ENCODE measurements at places on chromosomes 13 and 19.

DNA sequence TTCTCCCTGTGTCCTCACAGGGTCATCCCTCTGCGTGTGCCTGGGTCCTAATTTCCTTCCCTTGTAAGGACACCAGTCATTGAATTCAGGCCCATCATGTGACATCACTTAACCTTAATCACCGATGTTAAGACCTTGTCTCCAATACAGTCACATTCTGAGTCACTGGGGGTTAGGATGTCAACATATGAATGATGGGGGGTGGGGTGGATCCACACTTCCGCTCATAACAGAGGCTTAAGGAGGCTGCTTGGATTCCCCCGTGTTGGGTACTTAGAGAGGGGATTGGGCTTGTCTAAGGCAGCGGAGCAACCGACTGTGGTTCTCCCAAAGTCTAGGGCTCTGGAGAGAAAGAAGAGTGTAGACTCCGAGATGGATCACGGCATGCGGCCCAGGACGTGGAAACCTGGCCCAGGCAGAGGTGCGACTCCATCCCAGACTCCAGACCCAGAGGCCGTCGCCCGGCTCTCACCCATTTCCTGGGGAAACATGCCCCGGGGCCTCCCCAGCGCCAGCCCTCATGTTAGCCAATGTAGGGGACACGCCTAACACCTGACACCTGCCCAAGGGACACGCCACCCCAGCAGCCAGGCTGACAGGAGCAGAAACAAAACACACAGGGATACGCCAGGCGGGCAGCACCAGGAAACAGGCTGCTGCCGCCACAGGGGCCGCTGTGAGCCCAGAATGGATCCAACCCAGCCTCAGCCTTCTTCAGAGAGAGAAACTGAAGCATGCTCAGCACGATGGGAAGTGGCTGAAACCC lies 17.1 kb upstream of the IGLON5 start:
- no peak for DNase-seq

- DNase-seq = no peak
Observed at GRCh38 chr13:81781471-81781870, 1440.5 kb upstream of the SPRY2 start.

DNA sequence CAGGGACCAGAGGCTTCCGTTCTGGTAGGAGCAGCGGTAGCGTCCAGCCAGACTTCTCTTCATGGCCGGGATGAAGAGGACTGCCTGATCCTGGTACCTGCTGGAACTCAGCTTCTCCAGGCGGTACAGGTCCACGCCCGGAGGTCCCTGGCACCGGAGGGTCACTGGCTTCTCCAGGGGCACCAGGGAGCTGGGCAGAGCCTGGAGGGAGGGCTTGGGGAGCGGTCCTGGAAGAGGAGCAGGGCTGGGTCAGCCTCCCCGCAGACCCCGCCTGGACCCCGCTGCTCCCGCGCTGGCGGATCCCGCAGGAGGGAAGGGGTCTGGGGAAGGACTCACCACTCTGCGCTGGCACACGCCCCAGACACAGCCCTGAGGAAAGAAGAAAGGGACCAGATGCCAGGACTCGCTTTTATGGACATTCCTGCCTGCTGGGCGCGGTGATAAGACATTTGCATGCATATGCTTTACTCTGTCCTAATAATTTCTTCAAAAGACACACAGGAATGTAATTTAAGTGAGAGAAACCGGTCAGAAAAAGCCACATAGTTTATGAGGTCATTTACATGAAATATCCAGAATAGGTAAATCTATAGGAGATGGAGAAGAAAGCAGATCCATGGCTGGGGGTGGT lies 5.8 kb downstream of the GP6 start:
- DNase-seq = no peak

GRCh38 chr13:107395927-107396662 lies 819.2 kb downstream of the LIG4 start:
- DNase-seq = no peak

DNA sequence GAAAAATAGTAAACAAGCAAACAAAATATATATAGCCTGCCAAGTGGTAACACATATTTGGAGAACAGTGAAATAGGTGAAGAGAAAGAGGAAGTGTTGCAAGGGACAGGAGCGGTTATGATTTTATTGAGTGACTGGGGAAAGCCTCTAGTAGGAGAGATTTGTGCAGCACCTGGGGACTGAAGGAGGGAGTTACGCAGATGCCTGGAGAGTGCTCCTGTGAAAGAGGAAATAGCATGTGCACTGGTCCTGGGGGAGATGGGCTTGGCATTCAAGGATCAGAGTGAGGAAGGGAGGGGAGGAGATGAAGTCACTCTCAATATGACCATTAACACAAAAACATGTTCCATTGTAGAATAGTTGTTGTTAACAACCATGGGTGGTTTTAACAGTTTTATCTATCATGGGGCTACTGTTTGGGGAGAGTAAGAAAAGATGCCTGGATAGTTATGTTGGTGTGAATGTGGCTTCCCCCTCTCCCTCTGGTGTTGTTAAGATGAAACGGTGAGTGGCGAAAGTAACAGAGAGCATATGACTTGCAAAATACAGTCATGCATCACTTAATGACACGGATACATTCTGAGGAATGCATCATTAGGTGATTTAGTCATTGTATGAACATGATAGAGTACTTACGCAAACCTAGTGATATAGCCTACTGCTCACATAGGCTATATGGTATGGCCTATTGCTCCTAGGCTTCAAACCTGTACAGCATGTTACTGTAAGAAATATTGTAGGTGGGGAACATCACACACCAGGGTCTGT lies 251.7 kb upstream of the ARGLU1 start:
- DNase-seq = no peak

- no peak for DNase-seq
Observed at GRCh38 chr13:20685092-20685491, 18.4 kb upstream of the IL17D start.

- no peak for DNase-seq
Observed at GRCh38 chr19:39745643-39746042, 7.8 kb upstream of the CLC start.

- DNase-seq = no peak
Observed at GRCh38 chr13:23558675-23559536, 11.3 kb upstream of the TNFRSF19 start.

DNA sequence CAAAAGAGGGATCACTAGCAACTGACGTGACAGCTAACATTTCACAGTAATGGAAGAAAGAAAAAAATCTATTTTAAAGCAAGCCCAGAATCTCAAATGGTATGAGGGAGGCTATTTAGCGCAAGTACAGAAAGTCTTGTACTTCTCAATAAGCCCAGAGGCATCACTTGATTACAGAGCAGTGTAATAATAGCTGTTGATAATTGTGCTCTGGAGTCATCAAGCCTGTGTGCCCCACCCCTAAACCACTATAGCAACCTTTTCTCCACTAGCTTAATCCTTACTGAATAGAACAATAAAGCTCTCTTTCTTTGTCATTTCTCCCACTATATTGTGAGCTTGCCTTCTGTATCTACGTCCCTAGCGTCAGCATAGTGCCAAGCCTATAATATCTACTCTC lies 56.6 kb downstream of the FREM2 start:
- DNase-seq = no peak

- DNase-seq = no peak
Observed at GRCh38 chr19:19418555-19419260, 13.2 kb downstream of the GATAD2A start.

- DNase-seq = no peak
Observed at GRCh38 chr19:45911291-45911690, 3.3 kb downstream of the NANOS2 start.

DNA sequence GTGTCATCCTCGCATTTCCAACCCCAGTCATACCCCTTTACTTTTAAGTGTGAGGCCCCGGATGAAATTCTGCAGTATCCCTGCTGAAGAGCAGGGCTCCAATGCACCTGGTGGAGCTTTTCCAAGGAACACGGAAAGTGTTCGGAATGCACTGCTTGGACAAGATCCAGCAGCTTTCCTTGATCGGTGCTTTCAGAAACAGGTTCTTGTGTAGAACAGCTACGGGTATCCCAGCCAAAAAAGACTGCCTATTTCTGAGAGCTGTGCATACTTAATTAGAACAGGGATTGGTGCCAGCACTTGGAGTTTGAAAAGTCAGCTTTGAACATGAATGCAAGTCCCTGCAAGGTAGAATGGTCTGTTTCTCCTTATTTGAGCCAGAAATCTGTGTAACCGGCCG lies 87.2 kb upstream of the C1QTNF9B start:
- DNase-seq = no peak

DNA sequence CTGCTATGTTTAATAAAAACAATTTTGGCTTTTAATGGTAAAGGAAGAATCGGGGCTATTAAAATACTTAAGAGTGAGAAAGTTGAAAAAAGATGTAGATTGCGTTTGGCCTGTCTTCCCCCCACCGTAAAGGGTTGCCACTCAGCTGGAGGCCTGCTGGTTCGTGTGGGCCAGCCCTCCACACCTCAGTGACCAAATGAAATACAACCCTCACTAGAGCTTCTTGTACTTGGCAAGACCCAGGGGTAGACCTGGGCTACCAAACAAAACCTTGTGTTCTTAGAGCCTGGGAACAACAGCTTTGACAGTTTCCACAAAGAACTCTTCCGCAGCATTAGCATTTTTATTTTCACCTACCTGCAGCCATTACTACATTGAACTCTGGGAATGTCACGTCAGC lies 152.8 kb upstream of the PABPC3 start:
- no peak for DNase-seq

GRCh38 chr13:30138511-30138910 lies 168.8 kb downstream of the KATNAL1 start:
- DNase-seq = no peak

- no peak for DNase-seq
Observed at GRCh38 chr13:66534561-66534960, 695.6 kb downstream of the PCDH9 start.

DNA sequence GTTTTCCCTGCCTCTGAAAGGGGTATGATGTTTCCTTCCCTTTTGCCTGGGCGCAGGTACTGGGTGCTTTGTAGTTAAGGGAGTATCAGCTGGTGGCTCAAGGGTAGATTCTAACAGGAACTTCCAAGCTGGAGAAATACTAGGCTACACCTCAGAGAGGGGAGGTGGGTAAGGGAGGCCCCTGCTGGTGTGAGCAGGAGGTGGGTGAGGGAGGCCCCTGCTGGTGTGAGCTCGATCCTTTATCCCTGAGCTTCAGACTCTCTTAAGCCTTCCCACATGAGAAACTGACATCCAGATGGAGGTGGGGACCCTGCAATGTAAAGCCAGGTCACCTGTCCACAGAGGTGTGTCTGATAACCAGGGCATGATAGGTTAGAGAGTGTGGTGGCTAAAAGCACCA lies 32.1 kb downstream of the CYP2B6 start:
- DNase-seq = no peak

DNA sequence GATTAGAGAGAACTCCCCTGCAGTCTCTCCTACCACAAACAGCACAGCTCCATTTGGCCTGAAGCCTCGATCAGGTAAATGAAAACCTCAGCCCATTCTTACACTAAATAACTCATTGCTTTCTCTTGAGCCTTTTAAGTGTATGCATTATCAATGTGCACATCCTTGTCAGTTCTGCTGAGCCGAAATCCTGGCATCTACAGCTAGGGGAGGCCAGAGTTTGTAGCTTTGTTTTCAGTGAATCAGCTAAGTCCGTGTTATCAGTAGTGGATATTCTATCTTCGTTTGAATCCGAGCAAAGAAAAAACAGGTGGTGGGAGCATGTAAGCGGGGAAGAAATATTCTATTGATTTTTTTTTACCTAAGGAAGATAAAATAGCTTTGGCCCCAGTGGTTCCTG lies 84.4 kb downstream of the ESD start:
- no peak for DNase-seq

GRCh38 chr19:55543567-55543966 lies 1.8 kb downstream of the SBK3 start:
- DNase-seq = no peak

DNA sequence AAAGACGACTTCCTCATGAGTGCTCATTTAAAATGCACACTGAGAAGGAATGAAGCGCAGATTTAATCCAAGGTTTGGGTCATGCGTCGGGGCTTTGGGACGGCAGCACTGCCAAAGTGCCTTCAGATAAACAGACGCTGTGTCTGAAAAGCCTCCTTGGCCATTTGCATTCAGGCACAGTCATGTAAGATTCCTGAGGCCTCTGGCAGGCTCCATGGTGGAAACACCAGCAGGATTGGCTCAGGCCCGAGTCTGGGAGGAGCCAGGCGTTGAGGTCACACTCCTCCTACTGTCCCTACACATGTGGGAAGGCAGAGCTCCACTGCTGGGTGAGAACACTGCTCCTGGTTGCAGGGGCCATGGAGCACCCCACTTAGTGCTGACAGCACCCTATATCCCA lies 113.3 kb upstream of the KL start:
- DNase-seq = no peak

GRCh38 chr19:53958823-53959757 lies 3.6 kb upstream of the CACNG8 start:
- no peak for DNase-seq

- no peak for DNase-seq
Observed at GRCh38 chr19:39127812-39128515, 2.4 kb downstream of the PAK4 start.

- no peak for DNase-seq
Observed at GRCh38 chr13:50682002-50682401, 161.5 kb downstream of the DLEU7 start.

GRCh38 chr13:89307278-89307677 lies 1636.1 kb downstream of the SLITRK5 start:
- DNase-seq = no peak

GRCh38 chr13:96179309-96179708 lies 89.4 kb downstream of the HS6ST3 start:
- no peak for DNase-seq

DNA sequence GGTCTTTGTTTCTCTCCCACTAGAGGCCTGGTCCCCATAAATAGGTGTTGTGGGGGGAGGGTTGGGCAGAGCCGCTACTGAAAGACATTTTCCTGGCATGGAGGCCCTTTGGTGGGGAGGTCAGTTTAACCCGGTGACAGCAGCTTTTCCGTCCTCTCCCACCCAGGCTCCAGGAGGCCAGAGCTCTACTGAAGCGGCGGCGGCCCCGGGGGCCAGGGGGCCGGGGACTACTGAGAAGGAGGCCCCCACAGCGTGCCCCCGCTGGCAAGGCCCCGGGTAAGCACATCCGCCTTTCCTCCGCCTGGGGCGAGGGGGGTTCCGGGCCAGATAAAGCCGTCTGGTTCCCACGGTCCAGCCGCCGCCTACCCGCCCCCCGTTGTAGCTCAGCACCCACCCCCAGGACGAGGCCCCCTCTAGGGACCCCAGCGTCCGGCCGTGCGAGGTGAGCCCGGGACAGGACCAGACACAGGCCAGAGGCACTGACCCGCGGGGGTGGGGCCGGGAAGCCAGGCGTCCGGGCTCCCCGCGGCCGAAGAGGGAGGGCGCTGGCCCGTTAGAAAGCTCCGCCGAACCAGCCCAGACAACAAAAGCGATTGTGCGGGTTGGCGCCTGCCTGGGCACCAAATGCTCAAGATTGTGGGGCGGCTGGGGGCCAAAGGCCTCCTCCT lies 1.1 kb upstream of the LTBP4 start:
- DNase-seq = no peak

GRCh38 chr19:14166999-14167575 lies 30.7 kb upstream of the ASF1B start:
- no peak for DNase-seq

- no peak for DNase-seq
Observed at GRCh38 chr13:83829810-83830209, 52.5 kb downstream of the SLITRK1 start.

All from CD4-positive, alpha-beta T cell treated with Interleukin-15 for 1 hour (primary cell).